ENCODE measurements at places on chromosomes 4 and X.

DNA sequence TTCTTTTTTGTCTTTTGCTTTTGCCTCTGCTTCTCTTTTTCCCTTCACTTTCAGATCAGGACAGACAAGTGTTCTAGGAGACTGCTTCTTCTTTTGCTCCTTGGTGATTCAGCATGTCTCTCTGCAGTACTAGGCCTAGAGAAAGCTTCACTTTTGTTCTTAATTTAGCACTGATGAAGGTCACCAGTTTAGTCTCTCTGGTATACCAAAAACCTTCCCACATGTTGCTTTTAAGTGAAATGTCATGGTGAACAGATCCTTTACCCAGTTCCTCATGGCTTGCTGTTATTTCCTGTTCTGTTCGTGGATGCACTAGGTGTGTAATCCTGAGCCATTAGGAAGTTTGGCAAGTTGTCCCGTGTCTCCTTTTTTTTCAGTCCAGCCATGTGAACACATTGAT lies 53.3 kb downstream of the NBDY start:
- DNase-seq = no peak

GRCh38 chr4:145019346-145019745 lies 78.7 kb downstream of the ANAPC10 start:
- no peak for DNase-seq

- no peak for DNase-seq
Measured at GRCh38 chr4:140856621-140857062, 100.5 kb upstream of the TBC1D9 start.

DNA sequence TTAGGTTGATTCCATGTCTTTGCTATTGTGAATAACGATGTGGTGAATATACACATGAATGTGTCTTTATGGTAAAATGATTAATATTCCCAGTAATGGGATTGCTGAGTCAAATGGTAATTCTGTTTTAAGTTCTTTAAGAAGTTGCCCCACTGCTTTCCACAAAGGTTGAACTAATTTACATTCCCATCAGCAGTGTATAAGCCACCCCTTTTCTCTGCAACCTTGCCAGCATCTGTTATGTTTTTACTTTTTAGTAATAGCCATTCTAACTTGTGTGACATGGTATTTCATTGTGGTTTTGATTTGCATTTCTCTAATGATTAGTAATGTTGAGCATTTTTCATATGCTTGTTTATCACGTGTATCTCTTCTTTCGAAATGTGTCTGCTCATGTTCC lies 503.3 kb downstream of the PCDH18 start:
- no peak for DNase-seq

- no peak for DNase-seq
Measured at GRCh38 chr4:166846939-166847338, 387.4 kb downstream of the SPOCK3 start.
